AG04449 (cell line): ENCODE measurements at places on chromosomes 1 and 21.

- no peak for DNase-seq
Observed at GRCh38 chr1:219507437-219507836, 105.5 kb downstream of the ZC3H11B start.

- no peak for DNase-seq
Observed at GRCh38 chr1:161192476-161193465, 6.1 kb downstream of the ADAMTS4 start.

DNA sequence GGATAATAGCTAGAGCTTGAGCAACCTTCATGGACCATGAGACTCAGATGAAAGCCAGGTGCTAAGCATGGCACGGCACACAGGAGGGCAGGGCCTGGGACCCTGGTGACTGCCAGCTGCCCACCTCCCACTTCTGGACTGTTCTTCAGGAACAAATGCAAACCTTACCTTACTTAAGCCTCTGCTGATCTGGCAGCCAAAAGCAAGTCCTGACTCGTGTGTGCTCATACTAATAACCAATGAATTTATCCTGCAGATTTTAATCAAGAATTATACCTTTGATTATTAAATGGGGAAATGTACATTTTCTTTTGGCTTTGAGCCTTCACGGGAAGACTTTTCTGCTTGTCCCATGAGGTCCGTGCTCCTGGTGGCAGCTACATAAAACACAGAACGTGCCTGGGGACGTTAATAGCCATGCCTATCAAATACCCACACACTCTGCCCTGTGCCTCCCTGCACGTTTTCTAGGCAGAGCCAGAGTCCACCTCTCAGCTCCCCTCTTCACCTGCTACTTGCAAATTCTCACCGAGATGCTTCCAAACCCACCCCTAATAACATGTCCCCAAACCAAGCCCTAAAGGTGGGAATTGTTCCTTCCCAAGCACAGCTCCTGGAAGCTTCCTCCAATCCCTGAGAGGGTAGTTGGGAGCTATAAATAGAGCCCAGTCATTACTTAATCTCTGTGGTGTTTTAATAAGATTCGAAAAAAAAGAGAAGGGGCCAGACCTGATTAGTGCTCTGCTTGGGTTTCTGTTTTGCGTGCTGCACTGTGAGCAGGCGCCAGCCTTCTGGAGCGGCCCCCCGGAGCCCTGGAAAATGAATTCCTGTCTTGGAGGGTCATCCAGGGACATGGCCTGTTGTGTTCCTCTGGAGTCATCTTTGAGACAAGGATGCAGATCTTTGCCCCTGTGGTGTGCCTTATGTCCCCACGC, 33.5 kb downstream of the SLC1A7 start:
- peak; percentile 51 for DNase-seq

- DNase-seq: no peak
Observed at GRCh38 chr1:7638078-7638477, 133.0 kb upstream of the VAMP3 start.

- no peak for DNase-seq
Observed at GRCh38 chr1:156014829-156015228, 5.9 kb downstream of the SSR2 start.

DNA sequence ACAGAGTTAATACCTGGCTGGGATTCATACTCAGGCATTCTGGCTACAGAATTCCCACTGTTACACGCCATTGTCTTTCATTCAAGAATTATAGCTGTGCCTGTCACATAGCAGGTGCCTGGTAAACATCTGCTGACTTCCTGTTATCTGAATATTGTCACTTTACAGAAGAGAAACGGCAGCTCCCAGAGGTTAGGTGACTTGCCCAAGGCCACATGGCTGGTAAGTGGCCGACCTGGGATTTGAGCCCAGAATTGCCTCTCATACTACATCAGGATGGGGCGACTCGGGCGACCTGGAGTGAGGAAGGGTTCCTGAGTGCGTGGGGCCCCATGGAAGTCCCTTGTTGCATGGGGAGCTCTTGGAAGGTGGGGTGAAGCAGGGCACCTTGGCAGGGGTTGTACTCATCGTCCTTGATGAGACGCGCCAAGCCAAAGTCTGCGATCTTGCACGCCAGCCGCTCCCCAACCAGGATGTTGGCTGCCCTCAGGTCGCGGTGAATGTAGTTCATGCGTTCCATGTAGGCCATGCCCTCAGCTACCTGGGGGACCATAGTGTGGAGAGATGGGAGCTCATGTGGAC, 10.2 kb upstream of the AHDC1 start:
- no peak for DNase-seq

- DNase-seq: peak; percentile 63
Observed at GRCh38 chr1:161045736-161046604, at the start of gene USF1. Gene USF1 (minus strand): TSS chr1:161045977. CDS start chr1:161043275, 2,702 bp downstream.

DNA sequence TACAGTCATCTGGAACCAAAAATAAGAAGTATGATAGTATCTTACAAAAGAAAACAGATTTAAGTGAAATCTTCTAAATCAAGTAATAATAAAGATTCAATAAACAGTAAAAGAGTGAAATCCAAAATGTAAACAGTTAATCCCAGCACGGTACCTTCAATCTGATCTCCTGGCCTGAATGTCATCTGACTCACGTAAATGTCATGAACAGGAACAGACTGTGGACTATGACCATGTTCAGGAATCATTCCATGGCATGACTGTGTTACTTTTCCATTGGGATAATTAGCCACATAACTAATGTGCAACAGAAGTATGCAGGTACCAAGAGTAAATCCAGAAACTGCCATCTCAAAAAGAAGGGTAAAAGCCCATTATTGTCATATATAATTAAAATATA, 18.0 kb downstream of the FRRS1 start:
- no peak for DNase-seq

GRCh38 chr21:43325968-43326715, 100.8 kb downstream of the SIK1 start:
- no peak for DNase-seq

DNA sequence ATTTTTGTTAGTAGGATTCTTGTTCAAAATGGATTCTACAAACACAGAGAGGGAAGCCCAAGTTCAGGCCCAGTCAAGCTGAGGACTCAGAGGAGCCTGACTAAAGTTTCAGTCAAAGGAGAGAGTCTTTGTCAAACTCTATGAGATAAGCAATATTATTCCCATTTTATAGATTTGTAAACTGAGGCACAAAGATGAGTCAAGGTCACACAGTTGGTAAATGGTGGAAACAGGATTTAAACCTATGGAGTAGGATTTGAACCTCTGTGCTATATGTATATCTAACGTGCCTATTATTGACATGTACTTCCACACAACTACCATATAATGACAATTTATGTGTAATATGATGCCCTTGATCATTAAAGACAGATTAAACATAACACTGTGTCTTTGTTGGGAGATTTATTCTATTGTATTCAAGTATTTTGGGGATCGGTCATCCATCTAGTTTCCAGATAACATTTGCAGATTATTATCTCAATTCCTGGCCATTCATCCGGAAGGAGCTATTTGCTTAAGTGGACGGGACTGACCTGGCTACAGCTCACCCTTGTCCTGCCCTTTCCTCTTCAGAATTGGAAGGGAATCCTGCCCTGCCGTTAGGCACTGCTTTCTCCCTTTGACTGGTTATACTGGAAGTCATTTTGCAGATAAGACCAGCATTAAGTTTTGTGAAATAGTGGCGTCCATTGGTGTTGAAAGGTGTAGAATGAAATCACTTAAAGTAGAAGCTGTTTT, 86.1 kb upstream of the LMO4 start:
- DNase-seq: no peak

DNA sequence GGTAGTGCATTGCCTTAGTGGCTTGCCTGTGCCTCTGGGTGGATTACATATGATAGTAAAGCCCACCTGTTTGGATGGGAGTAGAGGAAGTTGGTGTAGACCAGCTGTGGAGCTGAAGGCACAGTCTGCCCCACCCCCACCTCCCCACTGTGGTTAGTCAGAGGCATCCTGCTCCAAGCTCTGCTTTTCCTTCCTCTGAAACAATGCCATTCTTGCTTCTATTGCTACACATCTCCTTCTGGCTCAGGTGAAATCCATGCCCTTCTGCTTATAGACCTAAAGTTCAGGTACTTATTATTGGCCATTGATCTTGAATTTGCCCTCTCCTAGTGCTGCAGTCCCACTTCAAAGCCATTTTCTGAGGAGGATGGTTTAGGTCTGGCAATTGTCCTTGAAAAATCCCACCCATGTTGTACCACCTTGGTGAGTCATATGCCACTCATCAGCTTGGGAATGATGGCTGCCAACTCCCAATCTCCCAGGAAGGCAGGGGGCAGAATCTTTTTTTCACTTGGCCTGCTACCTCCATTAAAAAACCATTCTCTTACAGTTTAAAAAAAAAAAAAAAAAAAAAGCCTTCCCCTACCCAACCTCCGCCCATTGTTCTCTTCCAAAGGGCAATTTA, 6.7 kb upstream of the TXLNA start:
- no peak for DNase-seq

- no peak for DNase-seq
Observed at GRCh38 chr1:64948905-64949833, 17.2 kb downstream of the JAK1 start.

- DNase-seq: peak; percentile 45
Observed at GRCh38 chr21:28229814-28230213, 762.9 kb downstream of the LTN1 start.

DNA sequence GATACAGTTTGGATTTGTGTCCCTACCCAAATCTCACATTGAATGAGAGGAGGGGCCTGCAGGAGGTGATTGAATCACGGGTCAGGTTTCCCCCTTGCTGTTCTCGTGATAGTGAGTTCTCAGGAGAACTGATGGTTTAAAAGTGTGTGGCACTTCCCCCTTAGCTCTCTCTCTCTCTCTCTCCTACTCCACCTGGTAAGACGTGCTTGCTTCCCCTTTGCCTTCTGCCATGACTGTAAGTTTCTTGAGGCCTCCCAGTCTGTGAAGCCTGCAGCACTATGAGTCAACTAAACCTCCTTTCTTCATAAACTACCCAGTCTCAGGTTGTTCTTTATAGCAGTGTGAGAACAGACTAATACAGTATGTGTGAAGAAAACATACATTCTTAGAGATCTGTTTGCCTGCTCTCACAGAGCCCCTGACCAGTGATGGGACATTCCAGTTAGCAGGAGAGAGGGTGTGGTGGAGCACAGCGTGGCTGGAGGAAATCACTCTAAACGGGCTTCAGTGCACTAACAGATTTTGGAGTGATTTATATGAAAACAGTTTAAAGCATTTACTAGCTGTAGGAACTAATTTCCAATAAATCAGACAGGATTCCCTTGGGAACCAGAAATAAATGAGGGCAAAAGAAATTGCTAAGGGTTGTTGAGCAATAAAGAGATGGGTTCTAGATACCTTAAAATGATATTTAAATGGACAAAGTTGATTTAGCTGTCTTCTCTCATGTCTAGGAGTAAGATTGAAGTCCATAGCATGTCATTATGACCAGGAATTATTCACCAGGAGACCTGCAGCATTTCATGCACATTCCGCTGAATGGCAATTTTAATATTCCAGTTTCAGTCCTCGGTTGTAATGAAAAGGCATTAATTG, 411.0 kb downstream of the CAMTA1 start:
- DNase-seq: no peak

- DNase-seq: no peak
Observed at GRCh38 chr1:61687901-61688300, 37.0 kb downstream of the TM2D1 start.

DNA sequence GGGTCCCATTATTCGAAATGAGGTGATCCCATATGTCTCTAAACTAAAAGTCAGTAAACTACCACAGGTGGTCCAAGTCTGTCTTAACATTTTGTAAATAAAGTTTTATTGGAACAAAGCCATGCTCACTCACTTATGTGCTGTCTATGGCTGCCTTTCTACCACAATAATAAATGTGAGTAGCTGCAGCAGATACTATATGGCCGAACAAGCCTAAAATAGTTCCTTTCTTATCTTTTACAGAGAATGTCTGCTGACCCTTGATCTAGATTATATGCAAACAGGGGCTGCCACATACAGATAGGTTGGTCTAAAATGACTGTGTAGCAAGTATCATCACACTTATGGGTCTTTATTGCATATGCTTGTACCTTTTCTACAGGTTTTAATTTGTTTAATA, 140.0 kb downstream of the VAV3 start:
- no peak for DNase-seq

- DNase-seq: no peak
Observed at GRCh38 chr1:223788746-223789415, 56.9 kb downstream of the TP53BP2 start.
